Renal pelvis (tissue), 12 donors: ENCODE measurements at places on chromosomes 2 and 18.

DNA sequence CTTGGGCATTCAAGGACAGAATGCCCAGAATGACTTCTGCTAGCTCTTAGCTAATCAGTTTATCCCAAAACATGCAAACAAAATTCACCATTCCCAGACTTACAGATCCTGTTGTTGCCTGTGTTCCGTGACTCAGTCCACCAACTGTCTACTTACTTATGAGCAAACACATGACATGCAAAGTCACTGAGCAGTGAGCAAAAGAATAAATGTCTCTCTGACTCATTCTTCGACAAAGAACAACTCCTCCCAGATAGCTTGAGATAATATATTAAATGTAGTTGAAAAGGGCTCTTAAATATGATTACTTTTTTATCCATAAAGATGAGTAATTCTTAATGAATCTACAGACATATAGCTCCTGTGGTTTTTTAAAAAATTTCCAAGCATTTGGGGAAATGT, 9.0 kb upstream of the CREG2 start:
- no peak for DNase-seq

DNA sequence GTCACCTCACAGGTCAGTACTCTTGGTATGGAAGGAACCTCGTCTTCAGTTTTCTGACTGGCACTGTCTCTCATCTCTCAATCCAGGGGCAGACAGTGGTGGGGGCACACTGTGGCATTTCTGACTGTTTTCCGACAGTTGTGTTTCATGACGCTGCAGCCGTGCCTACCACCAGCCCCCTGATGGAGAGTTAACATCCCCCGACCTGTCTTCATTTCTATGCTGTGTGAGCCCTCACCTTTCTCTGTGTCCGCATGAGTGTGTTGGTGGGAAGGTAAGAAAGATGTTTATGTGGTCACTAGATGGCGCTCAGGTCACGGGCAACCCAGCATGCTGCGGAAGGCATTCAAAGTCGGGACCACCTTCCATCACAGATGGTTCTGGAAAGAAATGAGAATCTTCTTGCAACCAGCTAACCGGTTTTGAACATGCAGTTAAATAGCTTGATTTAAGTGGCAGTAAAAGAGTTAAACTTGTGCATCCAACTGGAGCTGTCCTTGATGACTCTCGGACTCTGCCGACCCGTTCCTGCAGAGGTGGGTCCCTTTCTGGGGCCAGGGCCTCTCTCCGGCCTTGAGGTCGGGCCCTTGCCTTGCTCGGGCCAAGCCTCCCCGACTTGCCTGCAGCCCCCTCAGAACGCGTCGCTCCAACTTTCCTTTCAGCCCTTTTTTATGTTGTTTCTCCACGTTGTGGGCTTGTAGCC, 92.4 kb downstream of the DYSF start:
- DNase-seq, result peak; percentile 77

- DNase-seq, result no peak
Measured at GRCh38 chr2:232291343-232291742, 87.2 kb upstream of the ALPP start.

DNA sequence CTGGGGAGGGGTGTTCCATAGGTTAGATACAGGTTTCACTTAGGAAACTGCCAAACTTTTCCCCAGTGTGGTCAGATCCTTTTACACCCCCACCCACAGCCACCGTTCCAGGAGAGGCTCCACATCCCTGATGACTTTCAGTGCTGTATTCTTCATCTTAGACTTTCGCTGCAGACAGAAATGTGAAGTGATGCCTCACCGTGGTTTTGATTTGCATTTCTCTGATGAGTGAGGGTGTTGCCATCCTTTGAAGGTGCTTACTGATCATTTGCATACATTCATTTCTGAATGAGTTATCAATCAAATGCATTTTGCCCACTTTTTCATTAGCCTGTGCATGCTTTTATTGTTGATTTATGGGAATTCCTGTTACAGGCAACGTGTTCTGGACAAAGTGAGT, 14.9 kb downstream of the COPS9 start:
- DNase-seq, result no peak

DNA sequence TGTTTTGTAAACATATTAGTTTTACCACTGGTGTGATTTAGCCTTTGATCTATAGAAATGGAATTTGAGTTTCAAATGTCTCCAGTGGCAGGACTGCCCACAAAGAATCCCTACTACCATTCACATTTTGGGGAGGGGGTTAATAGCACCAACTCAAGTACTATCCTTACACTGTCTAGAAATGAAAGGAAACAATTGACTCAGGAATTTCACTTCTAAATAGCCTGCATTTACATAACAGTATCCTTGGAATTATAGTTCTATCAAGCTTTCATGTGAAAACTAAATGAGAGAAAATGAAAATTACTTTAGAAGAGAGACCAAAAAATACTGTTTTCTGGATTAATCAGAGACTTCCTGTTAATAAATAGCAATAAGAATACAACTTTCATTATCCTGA, 7.5 kb upstream of the CCDC93 start:
- no peak for DNase-seq

DNA sequence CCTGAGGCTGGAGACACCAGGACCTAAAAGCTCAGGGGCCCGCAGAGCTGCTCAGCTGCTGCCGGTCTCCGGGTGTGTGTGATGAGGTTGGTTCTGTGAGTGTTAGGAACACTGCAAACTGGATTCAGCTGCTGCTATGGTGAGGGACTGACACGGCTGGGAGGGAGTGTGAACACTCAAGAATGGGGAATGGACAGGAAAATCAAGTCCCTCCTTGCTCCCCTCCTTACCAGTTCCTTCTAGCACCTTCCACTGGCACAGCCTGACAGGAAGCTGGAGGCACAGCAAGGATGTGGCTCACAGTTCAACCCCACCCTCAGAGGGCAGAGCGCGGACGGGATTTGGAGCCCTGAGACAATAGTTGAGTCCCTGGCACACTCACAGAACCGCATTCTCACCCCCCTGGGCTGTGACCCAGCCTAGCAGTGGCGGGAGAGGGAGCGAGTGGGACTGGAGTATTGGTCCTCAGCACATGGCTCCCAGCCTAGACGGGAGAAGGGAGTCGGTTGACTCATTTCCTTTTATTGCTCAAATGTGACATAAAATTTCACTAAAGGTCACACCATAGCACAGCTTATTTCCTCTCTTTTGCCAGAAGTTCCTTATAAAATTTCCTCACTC, 42.5 kb downstream of the LRRC30 start:
- DNase-seq, result no peak

- no peak for DNase-seq
Measured at GRCh38 chr2:84429328-84429727, 29.8 kb downstream of the SUCLG1 start.

DNA sequence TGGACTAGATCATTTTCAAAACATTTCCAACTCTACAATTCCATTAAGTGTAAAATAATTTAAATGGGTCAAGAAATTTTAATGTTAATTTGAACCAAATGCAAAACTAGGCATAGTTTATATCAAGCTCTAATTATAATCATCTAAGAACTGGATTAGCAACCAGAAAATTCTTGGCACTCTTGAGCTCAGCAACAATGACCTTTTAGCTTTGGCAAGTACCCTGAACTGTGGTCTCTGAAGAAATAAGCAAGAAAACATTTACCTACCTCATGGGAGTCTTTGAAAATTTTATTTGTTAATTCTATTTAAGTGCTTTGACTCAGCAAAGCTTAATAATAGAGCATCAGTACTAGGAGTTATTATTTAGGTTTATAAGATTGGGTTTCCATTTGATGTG, 313.2 kb downstream of the SATB2 start:
- DNase-seq, result no peak

DNA sequence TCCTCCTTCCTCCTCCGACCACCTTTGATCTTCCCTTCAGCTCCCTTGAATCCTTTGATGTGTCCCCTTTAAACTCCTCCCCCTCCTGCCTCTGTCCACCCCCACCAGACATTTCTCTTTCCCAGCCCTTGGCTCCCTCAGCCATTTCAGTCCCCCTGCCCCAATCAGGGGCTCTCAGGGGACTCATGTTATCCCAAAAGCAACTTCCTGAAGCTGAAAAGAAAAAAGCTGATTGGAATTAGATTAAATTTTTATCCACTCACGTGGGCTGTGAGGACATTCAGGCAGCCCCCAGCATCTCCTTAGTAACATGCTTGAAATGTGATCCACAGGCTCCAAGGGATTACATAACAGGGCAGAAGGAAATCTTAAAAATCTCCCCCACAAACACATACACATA, 81.3 kb downstream of the NEURL3 start:
- DNase-seq, result peak; percentile 79

- no peak for DNase-seq
Measured at GRCh38 chr2:9768388-9768787, 74.9 kb upstream of the TAF1B start.

GRCh38 chr2:122523143-122523542, 767.7 kb downstream of the TSN start:
- DNase-seq, result no peak

GRCh38 chr18:63831080-63831788, 56.0 kb downstream of the SERPINB7 start:
- DNase-seq, result no peak

- no peak for DNase-seq
Measured at GRCh38 chr2:110874453-110875383, 142.3 kb downstream of the ACOXL start.

DNA sequence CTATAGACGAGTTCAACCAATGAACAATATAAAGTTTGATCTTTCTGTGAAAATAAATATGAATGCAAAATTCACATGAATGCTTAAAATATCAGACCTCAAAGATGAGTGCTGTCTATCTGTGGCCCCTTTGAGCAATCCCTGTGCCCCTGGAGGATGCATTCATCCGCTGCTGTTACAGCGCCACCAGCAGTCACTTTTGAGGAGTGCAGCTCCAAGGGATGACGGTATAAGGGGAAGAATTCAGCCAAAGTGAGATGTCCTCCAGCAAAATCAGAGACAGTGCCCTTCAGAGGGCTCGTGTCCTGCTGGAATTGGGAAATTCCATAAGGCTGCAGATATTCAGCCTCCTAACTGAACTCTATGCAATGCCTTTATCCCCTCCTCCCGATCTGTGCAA, 12.0 kb upstream of the CHRNA1 start:
- no peak for DNase-seq

DNA sequence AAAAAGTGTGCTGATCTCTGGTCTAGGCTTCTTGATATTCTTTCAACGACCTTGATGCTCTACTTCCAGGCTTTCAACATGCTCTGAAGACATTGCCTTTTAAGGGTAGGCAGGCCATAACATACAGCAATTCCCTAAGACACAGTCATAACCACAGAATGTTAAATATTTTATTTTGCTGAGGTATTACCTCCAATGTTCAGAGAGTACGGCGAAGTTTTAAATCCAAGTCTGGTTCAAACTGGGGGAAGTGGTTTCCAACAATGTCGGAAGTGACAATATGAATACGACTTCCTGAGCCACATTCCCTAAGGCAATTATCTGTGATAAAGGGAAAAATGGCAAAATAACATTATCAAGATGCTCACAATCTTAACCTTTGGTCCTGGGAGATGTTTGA, 1077.9 kb upstream of the PIK3C3 start:
- DNase-seq, result no peak

DNA sequence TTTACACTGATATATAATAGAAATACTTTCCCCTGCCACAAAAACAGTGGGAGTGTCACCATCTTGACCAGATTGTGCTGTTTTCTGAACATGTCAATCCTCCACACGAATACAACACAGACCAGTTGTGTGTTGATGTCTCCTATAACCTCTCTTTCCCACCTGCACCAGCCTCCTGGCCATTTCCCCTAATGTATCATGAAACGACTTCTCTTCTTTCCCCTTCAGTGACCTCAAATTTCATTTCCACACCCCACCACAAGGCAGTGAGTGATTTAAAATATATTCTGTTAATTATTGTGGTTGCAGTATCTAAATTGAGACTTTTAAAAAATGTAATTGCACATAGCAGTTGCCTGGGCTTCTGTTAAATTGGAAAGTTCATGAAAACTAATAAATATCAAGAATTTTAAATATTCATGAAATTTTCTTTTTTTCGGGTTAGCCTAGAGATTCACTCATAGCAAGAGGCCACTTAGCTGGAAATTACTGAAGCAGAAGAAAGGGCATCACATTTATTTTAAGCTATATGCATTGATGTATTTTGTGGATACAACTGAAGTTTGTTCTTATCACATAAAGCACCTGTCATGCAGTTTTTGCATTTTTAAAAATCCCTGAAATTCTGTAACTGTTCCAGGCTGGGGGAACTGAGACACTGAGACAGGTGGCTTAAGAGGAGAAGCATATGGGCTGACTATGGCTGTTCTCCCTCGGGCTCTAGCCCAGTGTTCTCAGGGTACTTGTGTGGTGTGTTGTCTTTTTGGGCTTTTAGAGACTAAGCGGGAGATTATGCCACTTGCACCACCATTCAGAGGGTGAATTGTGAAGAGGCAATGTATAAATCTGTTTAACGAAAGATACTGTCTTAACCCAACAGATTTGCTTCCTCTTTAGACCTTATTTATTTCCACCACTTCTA, 15.9 kb downstream of the FAM171B start:
- DNase-seq, result no peak

GRCh38 chr2:12513339-12513738, 203.4 kb upstream of the TRIB2 start:
- DNase-seq, result no peak

GRCh38 chr2:239303711-239304532, 96.9 kb downstream of the HDAC4 start:
- no peak for DNase-seq

DNA sequence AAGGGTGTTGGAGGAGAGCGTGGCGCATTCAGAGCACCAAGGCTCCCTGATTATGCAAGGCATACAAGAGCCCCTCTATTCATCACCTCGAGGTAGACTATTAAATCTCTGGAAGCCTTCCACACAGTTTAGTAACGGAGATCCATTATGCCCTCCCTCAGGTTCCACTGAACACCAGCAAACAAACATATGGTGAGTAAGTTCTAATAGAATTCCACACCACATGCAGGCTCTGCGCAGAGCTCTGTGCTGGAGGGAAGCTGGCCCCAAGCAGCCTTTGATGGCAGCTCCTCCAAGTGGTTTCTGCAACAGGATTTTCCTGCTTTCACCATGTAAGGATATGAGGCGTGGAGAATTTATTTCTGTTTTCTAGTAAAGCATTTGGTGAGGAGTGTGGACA, 238.6 kb downstream of the C1D start:
- DNase-seq, result no peak

- DNase-seq, result no peak
Measured at GRCh38 chr2:184004948-184005672, 593.2 kb upstream of the ZNF804A start.

- DNase-seq, result peak; percentile 60
Measured at GRCh38 chr2:217604527-217605194, 398.1 kb downstream of the TNS1 start.

GRCh38 chr18:8726281-8726680, 20.9 kb downstream of the MTCL1 start:
- no peak for DNase-seq
